ENCODE measurements at places on chromosomes 11 and 22. TPM values are rescaled to one million over a fixed set of nuclear protein-coding genes. Genes with fewer than 3 reads are reported as not detected.

The RCE1 gene
- 29.1 TPM for polyA plus RNA-seq

DNA sequence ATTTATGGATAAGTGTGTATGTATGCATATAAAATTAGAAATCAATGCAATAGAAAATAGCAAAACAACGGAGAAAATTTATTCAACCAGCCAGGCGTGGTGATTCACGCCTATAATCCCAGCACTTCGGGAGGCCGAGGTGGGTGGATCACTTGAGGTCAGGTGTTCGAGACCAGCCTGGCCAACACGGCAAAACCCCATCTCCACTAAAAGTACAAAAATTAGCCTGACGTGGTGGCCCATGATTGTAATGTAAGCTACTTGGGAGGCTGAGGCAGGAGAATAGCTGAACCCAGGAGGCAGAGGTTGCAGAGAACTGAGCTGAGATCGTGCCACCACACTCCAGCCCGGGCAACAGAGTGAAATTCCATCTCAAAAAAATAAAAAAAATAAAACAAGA, 5.5 kb downstream of the KRTAP5-6 start:
- DNase-seq = no peak

- DNase-seq = no peak
Measured at GRCh38 chr11:70916351-70916750, 336.0 kb downstream of the SHANK2 start.

- no peak for DNase-seq
Measured at GRCh38 chr22:35313311-35314121, 13.8 kb downstream of the TOM1 start.

DNA sequence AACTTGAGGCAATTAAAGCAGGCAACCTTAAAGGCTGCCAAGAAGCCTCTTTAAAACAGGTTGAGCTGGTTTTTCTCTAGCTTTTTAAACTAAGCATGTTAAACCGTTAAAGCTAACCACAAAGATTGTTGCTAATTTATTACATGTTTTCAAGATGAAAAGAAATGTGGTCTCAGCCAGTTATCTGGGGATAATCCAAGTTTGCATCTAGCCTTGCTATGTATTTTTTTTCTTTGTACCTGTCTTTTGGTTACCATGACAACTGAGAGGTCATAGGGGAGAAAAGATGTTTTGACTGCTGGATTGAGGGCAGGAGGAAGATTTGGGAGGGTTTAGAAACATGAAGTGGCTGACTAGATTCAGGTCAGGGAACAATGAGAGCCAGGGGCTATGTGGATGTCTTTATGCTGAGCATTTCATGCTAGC, 19.2 kb upstream of the PGM2L1 start:
- no peak for DNase-seq

All from immature natural killer cell (primary cell).